ENCODE measurements at places on chromosomes 7 and 10.

DNA sequence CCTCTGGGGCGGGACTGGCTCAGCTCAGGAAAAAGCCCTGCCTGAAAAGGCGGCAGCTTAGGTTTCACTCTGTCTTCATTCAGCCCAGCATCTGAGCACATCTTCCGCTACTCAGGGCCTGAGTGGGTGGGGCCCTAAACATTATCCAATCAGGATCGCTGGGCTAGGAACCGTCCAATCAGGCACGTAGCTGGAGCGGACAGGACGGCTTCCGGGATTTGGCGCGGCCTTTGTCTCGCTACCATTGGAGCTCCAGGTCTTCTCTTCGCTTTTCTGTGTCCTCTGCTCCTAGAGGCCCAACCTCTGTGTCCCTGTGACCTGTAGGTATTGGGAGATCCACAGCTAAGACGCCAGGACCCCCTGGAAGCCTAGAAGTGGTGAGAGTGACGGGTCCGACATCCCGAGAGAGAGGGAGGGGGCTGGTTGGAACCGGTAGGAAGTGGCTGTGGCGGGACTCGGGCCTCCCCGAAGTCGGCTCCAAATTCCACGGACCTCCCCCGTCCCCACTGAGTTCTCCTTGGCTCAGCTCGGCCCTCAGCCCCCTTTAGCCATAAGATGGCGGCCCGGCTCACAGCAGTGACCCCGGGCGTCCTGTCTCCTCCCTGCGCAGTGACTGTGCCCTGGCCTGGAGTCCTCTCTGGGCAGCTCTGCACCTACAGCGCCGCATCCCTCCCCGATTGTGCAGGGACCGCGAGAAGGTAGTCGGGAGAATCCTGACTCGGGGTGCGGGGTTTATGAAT lies 99.1 kb downstream of the ZNF680 start:
- peak; percentile 11 for DNase-seq

GRCh38 chr7:987909-988308 lies 4.9 kb downstream of the CYP2W1 start:
- no peak for DNase-seq

GRCh38 chr7:121151774-121152221 lies 163.3 kb downstream of the CPED1 start:
- DNase-seq = no peak

- peak; percentile 92 for DNase-seq
Measured at GRCh38 chr7:2863461-2864066, 19.5 kb upstream of the GNA12 start.

- no peak for DNase-seq
Measured at GRCh38 chr7:128148676-128149075, 92.4 kb upstream of the LEP start.

DNA sequence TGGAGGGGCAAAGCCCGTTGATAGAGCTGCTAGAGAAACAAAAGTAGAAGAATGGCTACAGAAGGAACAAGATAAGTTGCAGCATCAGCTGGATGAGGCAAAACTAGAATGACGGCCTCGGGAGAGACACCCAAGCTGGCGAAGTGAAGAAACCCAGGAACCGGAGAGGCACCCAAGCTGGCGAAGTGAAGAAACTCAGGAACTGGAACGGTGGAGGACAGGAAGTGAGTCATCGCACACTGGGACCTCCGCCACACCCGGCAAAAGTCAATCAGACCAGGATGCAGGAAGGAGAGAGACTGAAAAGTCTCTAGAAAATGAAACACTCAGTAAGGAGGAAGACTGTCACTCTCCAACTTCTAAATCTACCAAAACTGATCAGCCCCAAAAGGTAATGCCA lies 133.0 kb upstream of the NEBL start:
- no peak for DNase-seq

GRCh38 chr7:10655031-10655430 lies 318.6 kb upstream of the PHF14 start:
- DNase-seq = no peak

DNA sequence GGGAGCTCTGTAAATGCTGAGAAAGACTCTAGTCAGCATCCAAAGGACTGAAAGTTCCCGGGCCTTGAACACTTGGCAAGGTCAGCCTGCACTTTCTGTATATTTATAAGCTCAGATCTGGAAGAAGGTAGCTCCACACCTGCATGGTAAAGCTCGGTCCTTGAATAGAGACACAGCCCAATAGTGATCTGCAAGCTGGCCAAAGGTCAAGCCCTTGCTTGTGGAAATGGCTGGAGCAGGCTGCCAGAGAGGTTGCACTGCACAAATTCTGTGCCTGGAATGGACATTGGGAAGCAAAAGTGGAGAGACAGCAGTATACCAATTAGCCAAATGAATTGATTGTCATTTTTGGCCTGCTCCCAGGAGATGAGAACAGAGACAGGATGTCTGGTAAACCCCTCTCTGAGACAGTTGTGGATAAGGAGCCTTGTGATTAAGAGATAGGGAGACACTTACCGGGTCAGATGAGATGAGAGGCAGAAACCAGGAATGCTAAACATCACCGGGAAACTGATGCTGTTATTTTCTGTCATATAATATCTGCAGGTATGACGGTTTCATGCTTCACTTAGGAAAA lies 8.0 kb upstream of the FRA10AC1 start:
- no peak for DNase-seq

DNA sequence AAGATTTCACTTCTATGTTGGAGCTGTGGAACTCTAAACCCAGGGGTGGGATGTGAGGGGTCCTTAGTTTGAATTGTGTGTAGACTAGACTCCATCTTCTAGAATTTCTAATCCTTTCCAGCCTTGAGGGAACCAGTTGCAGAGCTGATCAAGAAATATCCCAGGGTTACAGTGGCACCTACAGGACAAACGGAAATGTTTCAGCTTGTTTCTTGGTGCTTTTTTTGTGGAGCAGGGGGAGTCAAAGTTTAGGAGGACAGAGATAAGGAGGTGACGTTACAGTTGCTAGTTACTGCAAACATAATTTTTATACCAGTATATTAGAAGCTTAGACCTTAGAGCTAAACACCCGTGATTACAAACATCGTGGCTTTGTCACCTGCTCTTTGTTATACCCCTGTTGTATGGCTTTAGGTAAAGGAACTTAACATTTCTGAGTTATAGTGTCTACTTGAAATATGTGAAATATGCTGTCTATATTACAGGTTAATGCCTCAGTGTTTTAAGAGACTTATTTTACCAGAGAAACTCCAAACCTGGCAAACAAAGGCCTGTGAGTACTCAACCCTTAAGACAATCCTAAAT lies 84.5 kb upstream of the DYNC1I1 start:
- no peak for DNase-seq

DNA sequence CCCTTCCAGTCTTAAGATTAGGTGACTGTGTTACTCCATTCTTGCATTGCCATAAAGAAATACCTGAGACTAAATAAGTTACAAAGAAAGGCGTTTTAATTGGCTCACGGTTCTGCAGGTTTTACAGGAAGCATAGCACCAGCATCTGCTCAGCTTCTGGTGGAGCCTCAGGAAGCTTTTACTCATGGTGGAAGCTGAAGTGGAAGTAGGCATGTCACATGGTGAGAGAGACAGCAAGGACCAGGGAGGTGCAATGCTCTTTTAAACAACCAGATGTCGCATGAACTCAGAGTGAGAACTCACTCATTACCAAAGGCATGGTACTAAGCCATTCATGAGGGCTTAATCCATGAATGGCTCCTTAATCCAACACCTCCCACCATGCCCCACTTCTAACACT lies 34.0 kb upstream of the TMEM273 start:
- no peak for DNase-seq

DNA sequence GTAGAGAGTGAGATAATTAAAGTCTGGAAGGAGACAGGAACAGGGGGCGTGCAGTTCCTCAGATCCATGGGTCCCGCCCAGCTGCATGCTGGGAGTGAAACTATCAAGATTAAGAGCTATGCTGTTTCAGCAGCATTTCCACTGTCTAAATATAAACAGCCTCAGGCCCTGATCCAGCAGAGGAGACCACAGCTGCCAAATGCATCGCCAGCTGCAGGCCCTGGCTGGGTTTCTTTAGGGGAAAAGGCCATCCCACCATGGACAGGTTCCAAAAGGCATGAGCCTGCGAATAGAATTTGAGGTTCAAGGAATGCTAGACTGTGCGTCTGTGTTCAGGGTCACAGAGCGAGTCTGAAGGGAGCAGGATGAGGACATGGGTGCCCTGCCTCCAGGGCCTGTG lies 411.4 kb downstream of the PAXIP1 start:
- no peak for DNase-seq

DNA sequence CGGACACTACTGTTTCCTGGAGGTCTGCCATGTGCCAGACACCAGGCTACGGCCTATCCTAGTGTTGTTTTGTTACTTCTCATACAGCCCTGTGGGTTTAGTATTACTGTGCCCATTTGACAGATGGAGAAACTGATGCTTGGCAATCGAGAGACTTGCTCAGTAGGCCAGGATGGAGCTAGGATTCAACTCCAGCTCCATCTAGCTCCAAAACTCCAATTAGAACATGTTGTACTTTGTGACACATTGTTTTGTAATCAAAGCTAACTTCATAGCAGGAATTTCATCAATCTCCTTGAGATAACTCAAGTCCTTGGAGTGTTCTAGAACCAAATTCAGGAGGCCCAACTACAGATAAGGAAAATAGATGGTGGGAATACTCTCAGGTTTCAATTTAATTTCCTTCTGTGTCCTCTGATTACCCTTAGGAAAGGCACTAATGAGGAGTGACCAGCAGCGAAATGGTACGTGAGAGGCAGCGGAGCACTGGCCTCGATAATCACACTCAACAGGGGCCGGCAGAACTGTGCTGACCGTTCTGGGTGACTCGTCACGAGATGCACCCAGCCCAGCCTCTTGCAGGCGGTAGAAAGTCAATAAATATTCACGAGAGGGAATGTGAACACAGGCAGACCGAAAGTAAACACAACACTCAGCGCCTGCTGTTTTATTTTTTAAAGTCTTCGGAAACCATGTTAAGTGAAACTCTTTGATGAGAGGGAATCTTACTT lies 269.6 kb upstream of the NEBL start:
- no peak for DNase-seq

- DNase-seq = no peak
Measured at GRCh38 chr10:105745596-105746148, 1104.6 kb downstream of the SORCS3 start.

DNA sequence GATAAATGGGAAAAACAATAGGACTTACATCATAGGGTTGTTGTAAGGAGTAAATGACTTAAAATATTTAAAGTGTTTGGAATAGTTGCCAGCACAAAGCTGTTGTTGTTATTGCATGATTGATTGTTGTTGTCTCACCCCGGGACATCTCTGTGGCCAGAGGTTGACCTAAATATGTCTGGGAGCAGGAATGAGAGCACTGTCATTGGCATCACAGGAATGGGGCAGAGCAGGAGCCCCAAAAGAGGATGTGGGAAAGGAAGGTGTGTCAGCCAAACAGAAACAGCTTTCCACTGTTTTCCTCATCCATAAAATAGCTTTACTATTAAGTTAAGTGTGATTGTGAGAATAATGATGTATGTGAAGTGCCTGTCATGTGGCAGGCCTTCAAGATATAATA lies 121.6 kb downstream of the TMEM168 start:
- DNase-seq = no peak

- DNase-seq = no peak
Measured at GRCh38 chr7:35029311-35029710, 8.0 kb downstream of the DPY19L1 start.

DNA sequence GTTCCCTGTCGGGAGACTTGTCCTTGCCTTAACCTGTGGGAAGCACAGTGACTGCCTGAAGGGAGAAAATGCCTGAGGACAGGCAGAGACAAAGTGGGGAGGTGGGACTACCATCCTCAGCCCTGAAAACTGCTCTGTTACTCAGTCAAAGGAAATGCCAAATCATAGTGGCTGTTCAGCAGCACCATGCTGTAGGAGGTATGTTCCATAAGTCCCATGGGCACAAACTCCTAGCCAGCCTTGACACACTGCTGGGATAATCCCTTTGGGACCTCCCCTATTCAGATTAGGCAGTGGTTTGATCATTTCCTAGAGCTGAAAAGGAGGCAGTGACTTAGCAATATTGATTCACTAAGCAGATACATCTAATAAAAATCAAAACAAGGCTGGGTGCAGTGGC lies 80.1 kb downstream of the MCU start:
- no peak for DNase-seq

- peak; percentile 93 for DNase-seq
Measured at GRCh38 chr7:116576350-116577319, 51.8 kb downstream of the CAV1 start.

DNA sequence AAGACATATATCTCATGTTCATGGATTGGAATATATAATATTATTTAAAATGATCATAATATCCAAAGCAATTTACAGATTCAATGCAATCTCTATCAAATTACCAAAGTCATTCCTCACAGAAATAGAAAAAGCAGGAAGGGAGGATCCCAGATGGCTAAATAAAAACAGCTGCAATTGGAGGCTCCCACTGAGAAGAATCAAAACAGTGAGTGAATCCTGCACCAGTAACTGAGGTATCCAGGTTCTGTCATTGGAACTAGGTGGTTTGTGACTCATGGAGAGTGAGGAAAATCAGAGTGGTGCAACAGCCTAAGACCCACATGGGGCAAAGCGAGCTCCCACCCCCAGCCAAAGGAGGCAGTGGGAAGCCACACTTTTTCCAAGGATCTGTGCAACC lies 128.4 kb downstream of the MTERF1 start:
- no peak for DNase-seq

GRCh38 chr10:126350216-126350992 lies 37.9 kb downstream of the ADAM12 start:
- DNase-seq = peak; percentile 82

DNA sequence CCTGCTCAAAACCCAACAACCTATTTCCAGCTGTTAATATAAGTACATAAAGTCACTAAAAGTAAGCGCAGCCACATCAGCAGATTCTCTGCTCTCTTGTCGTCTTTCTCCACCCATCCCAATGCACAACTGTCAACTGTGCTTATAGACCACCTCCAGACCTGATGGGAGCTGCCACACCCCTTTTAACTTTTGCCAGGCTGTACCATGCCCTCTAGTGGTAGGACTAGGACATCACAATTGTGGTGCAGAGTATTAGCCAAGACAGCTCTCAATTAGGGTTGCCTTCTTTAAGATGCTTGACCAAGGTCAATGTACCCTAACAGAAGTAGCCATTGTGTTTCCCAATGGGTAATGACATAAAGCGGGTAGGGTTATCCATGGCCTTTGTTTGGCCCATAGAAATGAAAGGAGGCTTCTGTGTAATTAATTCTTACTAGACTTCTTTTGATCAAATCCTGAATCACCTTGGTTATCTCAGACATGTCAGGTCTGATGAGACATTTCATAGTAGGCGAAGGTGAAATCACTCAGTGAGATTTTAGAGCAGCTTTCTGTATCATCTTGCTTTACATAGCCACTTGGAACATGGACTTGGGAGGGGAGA lies 68.1 kb downstream of the SCRN1 start:
- DNase-seq = no peak

GRCh38 chr7:47914717-47915615 lies 33.3 kb downstream of the PKD1L1 start:
- no peak for DNase-seq

DNA sequence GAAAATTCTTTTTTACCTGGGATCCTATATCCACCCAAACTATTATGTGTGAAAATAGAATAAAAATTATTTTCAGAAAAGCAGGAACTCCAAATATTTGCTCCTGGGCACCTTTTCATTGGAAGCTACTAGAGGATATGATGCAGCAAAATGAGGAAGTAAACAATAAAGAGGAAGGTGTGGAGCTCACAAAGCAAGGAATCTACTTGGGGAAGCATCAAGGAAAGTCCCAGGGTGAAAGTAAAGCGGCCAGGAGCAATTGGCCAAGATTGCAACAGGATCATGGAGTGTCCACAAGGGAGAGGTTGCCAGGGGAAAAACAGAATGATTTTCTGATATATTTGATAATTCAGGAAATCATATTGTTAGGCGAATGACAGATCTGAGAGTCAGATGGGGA lies 80.8 kb downstream of the CARD11 start:
- no peak for DNase-seq

All from non-pigmented ciliary epithelial cell (primary cell).